Stimulated activated CD4-positive, alpha-beta T cell treated with anti-CD3 and anti-CD28 coated beads, Interleukin-1b, Interleukin-23, amount 100 ng/mL, for 48 hours (primary cell): ENCODE measurements at places on chromosomes 2 and 18.

- DNase-seq = no peak
Measured at GRCh38 chr18:5288517-5288935, 7.0 kb downstream of the ZBTB14 start.

DNA sequence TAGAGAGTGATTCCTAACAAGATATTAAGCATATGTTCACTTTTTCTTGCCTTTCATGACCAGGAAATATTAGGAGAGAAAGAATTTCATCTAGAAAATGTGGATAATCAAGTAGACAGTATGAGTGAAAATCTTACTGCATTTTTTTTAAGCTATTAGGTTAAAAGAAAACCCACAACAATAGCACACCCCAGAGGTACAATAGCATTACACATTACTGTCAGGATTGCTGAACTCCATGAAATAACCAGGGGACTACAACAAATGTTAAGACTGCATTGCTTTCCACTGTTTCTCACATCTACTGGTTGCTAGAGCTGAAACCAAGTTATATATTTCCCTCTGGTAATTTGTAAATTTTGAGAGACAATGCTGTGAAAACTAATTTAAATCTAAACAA, 33.7 kb downstream of the KLF7 start:
- DNase-seq = no peak

- DNase-seq = no peak
Measured at GRCh38 chr2:225091336-225091735, 49.1 kb upstream of the DOCK10 start.

DNA sequence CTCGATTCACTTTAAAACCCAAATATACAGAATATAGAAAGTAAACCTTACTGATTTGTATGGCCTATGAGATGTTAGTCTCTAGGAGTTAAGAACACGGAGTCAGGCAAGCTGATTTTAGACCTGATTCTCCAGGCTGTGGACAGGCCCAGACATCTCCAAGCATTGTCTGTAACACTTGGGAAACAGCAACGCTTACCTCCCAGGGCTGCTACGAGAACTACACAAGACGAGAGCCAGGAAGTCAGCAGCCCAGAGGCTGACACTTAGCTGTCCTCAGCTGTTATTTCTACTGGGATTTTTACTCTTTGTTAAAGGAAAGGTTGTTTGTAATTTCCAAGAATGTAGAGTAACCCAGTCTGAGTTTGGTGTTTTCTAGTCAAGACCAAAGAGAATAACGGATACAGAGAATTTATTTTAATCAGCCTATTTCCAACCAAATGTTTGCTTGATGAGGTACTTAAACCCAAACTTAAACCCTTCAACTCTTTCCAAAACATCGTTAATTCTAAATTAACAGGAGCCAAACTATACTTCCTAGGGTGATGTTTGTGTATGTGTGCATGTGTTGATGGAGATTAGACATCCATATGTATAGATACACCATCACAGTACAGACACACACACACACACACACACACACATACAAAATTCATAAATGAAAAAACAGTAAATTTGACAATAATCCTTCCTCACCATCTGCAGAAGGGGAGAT, 123.4 kb downstream of the LAMA1 start:
- no peak for DNase-seq

GRCh38 chr2:181853696-181854095, 37.8 kb upstream of the ITPRID2 start:
- DNase-seq = no peak

DNA sequence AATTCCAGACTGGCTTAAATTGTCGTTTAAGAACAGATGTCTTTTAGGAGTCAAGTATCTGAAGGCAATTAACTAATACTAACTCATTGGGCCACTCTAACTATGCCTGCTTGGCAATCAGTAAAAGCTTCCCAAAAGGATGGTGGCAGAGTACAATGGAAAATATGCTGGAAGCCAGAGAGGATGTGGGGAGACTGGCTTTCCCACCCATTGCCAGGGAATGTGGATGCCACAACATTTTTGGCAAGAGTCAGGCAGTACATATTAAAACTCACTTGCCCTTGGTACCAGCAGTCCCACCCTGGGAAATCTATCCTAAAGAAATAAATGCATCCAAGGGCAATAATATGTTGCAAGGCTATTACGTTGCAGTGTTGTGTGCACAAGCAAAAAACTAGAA, 74.0 kb upstream of the FZD7 start:
- DNase-seq = no peak

DNA sequence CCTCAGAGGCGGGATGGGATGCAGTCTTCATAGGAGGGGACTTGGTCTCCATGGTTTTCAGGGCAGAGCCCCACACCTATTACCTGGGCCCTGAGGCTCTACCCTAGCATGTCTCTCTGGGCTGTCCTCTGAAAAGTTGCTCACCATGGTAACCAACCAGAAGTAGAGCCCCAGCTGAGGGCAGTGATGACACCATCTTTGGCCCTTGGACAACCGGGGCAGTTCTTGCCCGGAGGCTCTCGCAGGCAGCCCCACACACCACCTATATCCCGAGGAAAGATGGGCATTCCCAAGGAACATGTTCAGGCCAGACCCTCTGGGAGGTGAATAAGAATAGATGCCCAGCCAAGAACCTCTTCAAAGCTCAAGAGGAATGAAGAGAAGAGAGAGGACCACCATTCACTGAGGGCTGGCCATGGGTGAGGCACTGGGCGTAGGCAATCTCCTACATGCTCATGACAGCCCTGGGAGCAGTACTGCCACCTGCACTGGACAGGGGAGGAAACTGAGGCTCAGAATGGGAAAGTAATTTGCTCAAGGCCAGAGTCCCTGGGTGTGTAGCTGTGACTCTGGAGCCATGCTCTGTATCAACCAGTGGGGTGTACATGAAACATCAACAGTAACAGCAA, 72.5 kb downstream of the HS1BP3 start:
- DNase-seq = no peak

DNA sequence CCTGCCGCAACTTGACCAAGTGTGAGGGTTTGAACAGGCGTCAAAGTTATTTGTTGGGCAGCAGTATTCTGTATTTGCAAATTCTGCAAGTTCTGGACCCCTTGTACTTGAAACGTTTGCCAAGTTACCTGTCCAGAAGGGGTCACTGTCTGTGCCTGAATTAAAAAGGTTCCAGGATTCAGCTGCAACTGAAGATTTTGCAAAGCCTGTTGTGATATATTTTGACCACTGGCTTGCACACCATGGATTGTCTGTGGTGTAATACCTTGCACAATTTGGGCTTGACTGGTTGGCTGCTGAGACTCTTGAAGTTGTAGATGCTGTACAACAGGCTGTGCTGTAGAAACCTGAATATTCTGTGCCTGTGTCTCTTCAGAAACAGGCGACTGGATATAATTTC, 10.2 kb downstream of the SP3 start:
- DNase-seq = no peak

DNA sequence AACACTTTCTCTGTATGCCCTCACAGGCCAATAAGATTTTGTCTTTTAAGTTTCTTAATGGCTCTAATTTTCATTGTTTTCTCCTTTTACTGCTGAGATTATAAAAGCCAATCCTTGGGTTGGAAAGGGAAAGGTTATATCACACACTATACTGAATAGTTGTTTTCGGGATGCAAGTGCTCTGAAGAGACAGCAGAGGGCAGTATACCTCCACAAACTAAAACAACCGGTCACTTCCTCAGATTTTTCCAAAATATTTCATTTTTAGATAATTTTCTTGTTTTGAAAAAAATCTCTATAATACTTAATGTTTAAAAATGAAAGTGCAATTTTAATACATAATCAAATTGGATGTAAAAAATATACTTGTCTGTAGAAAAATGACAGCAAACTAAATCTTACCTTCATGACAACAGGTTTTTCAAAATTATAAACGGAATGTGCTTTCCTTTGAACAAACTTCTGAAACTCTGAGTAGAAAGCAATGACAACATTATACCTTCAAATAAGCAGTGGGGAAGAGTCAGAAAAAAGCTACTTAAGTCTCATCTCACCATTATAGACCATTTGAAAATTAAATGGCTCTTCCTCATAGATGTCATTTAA, 82.7 kb downstream of the ORC4 start:
- DNase-seq = no peak

GRCh38 chr2:130869441-130870160, 32.9 kb downstream of the ARHGEF4 start:
- DNase-seq = no peak

- DNase-seq = no peak
Measured at GRCh38 chr2:39266139-39266805, 22.5 kb upstream of the CDKL4 start.
